PC-3 (cell line): ENCODE measurements at places on chromosomes 16 and 17. TPM values are rescaled to one million over a fixed set of nuclear protein-coding genes. Genes with fewer than 3 reads are reported as not detected.
A peak's percentile ranks its signal among the peaks of the same experiment; 100 is the strongest.

- peaks cover 39% of the 10 kb centered on the region for H3K4me1 ChIP-seq
- no peak for DNase-seq
- no peak overlapping the region for H3K27ac ChIP-seq
- H3K27me3 ChIP-seq = no peaks in the 10 kb centered on the region
- H3K36me3 ChIP-seq = no peaks in the 10 kb centered on the region
Measured at GRCh38 chr16:64452446-64452845, 669.4 kb downstream of the CDH11 start.

CIITA gene
- not detected in 2 replicates for total RNA-seq

- H3K36me3 ChIP-seq = no peaks in the 10 kb centered on the region
- DNase-seq = no peak
- no peak overlapping the region for H3K27ac ChIP-seq
- H3K4me3 ChIP-seq = no peak overlapping the region
Measured at GRCh38 chr16:56346131-56346890, 79.0 kb downstream of the AMFR start.

ZMYND15 gene
- 0.51 and 0.58 TPM in 2 replicates for total RNA-seq

HAP1 gene
- total RNA-seq = 1.2 and 1.4 TPM in 2 replicates

KRTAP1-5 gene
- 0.51 TPM in 1 of 2 replicates, not detected in the other for total RNA-seq

SHCBP1 gene
- total RNA-seq = 25.8 and 35.1 TPM in 2 replicates

MT2A gene
- total RNA-seq = 683 and 758 TPM in 2 replicates

DNA sequence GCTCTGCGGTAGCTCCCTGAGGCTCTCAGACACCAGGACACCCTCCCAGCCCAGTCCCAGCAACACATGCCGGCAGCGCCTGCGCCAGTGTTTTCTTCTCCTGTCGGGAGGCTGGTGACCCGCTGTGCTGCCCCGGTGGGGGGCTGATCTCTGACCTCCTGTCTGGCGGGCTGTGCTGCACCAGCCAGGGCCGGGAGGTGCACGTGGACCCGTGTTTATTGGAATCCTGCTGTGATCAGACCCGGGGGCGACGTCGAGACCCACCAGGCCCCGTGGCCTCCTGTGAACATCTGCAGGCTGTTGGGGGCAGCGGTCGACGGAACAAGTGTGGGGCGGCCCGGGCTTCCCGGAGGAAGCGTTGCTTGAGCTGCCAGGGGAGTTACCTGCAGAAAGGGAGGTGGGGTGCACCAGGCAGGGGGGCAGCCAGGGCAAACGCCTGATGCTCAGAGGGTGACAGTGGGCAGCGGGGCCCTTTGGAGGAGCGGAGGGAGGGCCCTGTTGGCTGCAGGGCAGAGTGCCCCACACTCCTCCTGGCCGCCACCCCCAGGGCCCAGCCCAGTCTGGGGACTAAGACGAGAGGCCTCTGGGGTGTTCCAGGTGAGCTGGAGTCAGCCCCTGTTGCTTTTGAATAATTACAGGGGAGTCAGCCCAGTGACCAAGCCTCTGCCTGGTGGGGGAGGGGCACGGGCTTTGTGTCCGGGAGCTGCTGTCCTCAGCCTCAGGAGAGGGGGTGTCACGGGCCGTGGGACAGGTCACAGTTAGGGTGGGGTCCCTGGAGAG, 2.3 kb upstream of the SSTR5 start:
- no peaks in the 10 kb centered on the region for H3K4me1 ChIP-seq
- no peak for DNase-seq
- no peaks in the 10 kb centered on the region for H3K36me3 ChIP-seq
- H3K27ac ChIP-seq = no peak overlapping the region

- no peaks in the 10 kb centered on the region for H3K36me3 ChIP-seq
- no peaks in the 10 kb centered on the region for H3K27me3 ChIP-seq
- DNase-seq = peak; percentile 83
- peaks cover 26% of the 10 kb centered on the region for H3K4me1 ChIP-seq
- H3K27ac ChIP-seq = peak overlapping the region; percentile 74
Measured at GRCh38 chr17:9880582-9880999, 24.5 kb downstream of the RCVRN start.

DNA sequence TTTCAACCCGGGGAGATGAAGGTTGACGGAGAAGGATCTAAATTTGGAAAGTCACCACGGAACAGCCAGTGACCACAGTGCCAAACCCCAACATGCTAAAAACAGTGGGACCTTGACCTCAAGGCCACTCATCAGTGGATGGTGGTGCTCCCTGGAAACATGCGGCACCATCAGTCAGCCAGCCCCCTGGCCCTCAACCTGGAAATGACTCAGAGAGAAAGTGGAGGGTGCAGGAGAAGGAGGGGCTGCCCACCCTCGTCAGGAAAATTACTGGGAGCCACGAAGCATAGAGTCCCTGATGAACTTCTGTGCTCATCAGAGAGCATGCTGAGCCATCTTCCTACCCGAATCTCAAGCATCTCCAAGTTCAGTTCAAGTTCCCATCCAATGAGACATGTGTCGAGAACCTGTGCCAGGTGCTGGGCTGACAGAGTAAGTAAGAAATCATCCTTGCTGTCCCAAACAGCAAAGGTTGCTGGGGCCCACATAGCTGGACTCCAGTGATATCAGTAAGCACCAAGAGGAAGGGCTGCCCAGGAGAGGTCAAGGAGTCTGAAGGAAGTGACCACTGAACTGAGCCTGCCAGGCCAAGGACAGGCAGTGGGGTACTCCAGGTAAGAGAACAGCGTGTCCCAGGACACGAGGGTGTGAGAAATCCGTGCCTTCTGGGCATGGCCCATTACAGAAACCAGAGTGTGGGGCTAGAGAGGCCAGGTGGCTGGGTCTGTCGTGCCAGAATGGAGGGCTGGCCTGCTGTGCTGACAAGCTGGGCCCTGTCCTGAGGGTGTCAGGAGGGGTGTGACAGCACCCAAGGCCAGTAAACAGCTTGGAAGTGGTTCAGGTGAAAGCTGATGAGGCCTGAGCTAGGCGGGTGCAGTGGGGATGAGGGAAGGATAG, 5.2 kb downstream of the PECAM1 start:
- peaks cover 66% of the 10 kb centered on the region for H3K4me1 ChIP-seq
- no peaks in the 10 kb centered on the region for H3K27me3 ChIP-seq
- H3K36me3 ChIP-seq = peaks cover 33% of the 10 kb centered on the region
- peak overlapping the region; percentile 94 for H3K27ac ChIP-seq
- peak; percentile 98 for DNase-seq
- H3K4me3 ChIP-seq = peak overlapping the region; percentile 68
